ENCODE measurements at places on chromosomes 12 and 14.

DNA sequence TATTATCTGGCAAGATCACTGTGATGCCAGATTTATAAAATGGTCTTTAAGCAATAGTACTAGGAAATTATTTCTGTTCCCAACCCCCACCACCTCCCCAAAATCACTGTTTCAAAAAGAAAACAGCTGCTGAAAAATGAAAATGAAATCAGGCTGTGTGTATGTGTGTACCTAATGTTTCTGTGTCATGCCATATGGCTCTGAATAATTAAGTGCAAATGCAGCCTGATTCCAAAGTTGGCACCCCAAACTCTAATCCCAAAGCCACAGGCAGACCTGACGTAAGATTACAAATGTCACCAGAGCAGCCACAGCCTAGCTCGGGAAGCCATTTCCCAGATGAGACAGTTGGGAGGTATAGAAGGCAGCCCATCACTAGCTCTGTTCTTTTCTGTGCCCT, 175.5 kb downstream of the MED13L start:
- no peak for DNase-seq

DNA sequence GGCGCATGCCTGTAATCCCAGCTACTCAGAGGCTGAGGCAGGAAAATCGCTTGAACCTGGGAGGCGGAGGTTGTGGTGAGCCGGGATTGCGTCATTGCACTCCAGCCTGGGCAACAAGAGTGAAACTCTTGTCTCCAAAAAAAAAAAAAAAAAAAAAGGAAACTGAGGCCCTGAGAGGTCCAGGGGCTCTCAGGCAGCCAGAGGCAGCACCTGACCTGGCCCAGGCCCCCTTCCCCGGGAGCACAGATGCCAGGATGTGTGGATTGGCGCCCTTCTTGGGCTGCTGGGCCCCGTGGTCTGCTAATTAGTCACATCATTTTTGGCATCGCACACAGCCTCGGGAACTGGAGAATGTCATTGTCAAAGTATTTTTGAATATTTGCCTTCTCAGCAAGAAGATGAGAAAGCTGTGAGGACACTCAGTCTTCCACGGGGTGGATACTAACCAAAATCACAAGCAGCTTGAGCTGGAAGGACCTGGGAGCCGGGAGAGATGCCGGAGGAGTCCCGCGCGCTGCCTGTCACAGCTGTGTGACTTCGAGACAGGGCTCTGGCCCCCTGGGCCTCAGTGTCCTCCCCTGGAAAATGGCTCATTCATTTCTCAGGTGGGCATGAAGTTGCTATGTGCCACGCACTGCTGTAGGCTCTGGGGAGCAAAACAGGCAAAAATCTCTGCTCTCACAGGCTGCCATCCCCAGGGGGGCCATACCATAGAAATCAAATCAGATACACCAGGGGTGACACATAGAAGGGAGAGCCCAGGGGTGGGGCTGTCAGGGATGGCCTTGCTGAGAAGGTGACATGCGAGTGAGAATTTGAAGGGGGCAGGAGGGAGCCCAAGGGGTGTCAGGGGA, 12.5 kb upstream of the RCOR1 start:
- no peak for DNase-seq

GRCh38 chr14:68418174-68419118, 374.4 kb downstream of the ZFP36L1 start:
- DNase-seq, result no peak

DNA sequence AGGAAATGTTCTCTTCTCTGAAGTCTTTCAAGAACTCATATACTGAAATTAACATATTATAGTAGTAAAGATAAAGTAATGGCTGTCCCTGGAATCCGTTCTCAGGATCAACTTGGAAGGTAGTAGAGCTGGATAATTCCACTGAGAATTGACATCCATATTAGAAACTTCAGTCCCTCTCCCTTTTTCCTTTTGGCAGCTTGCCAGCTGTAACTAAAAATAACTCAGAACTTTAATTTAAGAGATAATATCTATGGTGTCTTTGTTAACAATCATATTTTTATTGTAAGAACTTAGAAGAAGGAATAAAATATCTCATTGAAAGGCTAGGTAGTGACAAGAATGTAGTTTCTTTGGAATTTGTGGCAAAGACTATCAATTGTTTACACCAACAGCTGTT, 61.4 kb upstream of the PLEKHA5 start:
- DNase-seq, result no peak

DNA sequence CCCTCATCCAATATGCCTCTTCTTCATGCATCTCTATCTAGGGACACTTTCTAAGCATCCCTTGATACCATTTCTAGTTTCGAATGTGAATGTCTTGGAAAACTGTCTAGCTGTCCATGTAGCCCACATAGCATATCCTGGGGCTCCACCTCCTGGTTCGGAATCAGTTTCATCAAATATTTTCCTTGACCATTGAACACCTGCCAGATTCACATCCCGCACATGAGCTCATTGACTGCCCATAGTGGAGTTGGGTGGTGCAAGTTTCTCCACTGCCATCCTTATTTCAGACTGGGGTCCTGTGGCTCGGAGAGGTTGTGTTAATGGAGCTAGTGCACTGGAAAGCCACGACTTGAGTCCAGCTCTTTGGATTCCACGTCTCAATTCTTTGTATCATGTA, 58.6 kb upstream of the TMEM263 start:
- DNase-seq, result no peak

GRCh38 chr14:55359307-55359706, 52.3 kb downstream of the ATG14 start:
- no peak for DNase-seq

GRCh38 chr12:81216739-81217138, 138.9 kb downstream of the ACSS3 start:
- no peak for DNase-seq

DNA sequence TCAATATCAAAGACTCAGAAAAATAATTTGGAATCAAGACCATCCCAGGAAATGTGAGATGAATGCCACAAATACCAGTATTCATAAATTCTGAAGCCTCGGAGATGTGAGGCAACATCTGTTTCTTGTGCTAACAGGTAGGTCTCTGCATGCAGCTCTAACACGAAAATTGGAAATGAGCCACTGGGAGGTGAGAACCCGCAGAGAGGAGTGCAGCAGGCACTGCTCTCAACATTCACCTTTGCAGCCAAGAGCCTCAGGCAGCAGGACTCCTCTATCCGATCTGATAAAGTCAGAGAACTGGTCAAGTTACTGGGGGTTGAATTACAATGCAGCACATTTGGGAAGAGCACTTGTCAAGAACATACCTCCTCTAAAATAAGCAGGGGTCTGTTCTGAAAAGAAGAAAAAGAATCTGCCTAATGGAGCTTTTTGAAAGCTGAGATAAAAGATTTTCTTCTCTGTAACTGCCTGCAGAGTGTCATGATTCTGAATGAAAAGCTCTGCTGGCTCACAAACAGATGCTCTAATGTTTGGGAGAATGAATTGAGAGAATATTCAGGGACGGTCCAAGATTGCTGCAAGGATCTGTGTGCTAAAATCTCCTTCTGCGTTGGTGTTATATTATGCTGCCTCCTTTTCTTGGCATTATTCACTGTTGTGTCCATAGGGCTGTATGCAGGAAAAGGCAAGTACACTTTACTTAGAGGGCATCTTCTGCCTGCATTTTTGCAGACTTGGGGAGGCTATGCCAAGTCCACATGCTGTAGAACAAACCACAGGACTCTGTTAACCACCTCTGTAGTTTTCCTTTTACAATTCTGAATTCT, 209.6 kb upstream of the KRR1 start:
- no peak for DNase-seq

GRCh38 chr12:67784831-67785230, 136.3 kb downstream of the DYRK2 start:
- no peak for DNase-seq

DNA sequence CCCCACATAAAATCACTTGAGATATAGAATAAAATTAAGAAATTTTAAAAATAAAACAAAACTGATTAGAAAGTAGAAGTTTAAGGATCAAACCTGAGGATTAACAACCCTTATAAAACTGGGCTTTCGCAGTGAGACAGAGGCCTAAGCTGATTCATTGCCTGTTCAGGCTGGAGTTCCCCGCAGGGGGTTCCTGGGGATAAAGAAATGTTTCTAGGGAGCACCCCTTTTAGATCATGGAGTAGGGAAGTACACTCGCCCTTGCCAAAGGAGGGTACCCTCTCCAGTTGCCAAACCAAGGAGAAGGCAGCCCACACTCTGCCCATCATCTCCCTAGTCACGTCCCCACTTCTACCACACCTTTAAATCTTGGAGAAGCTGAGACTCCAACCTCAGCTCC, 6.8 kb downstream of the GLIPR1 start:
- no peak for DNase-seq

GRCh38 chr14:101707068-101707842, 54.3 kb upstream of the PPP2R5C start:
- peak; percentile 82 for DNase-seq

GRCh38 chr12:12527820-12528296, 34.8 kb downstream of the DUSP16 start:
- DNase-seq, result no peak

DNA sequence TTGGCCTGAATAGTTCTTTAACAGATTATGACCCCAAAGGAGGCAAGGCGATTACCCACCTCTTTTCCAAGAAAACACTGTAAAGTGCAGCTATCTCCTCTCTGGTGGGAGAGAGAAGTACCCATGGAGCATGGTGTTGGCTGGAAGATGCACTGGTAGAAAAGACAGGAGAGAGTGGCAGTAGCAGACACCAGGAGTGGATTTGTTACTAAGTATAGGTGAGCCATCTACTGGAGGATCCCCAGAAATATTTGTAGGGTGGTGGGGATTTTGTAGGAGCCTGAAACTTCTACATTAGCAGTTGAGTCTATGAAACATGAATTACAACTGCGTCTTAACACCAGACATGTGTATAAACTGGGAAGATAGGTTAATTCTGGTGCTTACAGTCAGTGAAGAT, 148.0 kb downstream of the SLC38A4 start:
- no peak for DNase-seq

DNA sequence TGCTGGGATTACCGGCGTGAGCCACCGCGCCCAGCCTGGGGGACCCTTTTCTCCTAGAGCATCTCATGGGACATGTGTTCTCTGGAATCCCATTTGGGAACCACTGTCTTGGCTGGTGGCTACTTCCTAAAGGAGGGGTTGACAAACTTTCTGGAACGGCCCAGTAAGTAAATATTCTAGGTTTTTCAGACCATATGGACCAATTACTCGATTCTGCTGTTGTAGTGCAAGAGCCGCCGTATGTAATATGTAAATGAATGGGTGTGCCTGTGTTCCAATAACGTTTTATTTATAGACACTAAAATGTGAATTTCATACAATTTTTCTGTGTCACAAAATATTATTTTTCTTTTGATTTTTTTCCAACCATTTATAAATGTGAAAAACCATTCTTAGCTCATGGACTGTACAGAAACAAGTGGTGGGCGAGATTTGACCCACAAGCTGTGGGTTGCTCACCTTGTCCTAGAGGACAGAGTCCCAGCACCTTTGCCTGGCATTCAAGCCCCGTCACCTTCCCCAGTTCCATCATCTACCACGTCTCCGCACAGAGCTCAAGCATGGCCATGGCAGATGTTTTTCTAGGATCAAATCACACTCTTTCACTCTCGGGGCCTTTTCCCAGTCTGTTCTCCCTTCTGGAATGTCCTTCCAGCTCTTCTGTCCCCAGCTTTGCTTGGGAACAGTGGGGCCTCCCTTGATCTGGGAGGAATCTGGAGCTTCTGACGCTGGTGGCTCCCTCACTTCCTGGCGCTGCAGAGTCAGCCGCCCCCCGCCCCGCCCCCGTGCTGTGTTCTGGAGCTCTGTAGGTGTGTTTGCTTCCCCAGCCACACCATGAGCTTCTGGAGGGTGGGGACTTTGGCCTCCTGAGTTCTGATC, 17.9 kb upstream of the RCOR1 start:
- no peak for DNase-seq

DNA sequence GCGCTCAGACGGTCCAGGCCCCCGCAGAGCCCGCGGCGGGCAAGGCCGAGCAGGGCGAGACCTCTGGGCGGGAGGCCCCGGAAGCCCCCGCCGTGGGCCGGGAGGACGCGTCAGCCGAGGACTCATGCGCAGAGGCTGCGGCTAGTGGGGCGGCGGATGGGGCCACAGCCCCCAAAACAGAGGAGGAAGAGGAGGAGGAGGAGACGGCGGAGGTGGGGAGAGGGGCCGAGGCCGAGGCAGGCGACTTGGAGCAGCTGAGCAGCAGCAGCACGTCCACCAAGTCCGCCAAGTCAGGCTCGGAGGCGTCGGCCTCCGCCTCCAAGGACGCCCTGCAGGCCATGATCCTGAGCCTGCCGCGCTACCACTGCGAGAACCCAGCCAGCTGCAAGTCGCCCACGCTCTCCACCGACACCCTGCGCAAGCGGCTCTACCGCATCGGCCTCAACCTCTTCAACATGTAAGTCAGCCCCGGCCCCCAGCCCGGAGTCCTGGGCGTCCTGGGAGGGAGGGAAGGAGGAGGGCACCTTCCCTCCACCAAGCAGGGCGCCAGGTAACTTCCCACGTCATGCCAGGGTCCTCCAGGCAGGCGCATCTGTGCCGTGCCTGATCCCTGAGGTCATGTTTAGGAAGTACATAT, 72.4 kb downstream of the IQSEC3 start:
- peak; percentile 26 for DNase-seq

GRCh38 chr14:33480887-33481184, 470.0 kb downstream of the EGLN3 start:
- DNase-seq, result no peak

DNA sequence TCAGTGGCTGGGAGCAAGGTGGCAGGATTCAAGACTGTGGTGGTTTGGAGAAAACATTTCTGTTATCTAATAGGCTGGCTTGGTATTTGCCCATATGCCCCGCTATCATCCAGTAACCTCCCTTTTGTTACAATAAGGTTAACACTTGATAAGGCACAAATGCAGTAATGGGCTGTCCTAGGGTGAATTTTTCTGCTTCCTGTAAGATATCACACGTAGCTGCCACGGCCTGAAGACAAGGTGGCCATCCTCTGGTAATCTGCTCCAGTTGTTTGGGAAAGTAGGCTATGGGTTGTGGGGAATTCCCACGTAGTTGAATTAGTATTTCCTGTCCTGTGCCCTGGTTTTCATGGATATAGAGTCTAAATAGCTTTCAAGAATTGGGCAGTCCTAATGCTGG, 23.1 kb downstream of the ANG start:
- no peak for DNase-seq

- DNase-seq, result no peak
These were observed 111.6 kb downstream of the SCN8A start for GRCh38 chr12:51702587-51702986.

DNA sequence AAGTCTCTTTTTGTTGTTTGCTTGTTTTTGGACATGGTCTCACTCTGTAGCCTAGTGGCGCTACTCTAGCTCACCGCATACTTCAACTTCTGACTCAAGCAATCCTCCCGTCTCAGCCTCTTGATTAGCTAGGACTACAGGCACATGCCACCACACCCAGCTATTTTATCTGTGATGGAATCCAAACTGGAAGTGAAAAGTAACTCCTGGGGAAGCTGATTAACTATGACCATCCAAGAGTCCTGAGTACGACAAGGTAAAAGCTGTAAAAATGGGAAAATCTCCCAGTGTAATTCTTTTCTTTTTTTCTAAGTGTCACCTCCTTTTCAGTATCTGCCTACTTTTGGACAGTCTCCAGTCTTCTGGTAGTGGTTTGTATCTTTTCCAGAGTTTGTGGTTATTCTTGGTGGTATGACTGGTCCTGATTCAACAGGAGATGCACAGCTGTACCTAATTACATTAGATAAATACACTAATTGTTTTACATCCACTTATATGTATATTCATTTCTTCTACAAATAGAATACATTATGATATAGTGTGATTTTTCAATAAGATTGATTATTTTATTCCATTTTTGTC, 97.8 kb downstream of the SLC6A15 start:
- no peak for DNase-seq

- DNase-seq, result no peak
These were observed 897.8 kb downstream of the LRFN5 start for GRCh38 chr14:42504433-42504832.

All from naive thymus-derived CD4-positive, alpha-beta T cell (primary cell).